H9 (cell line): ENCODE measurements at places on chromosomes 7 and 10. TPM values are rescaled to one million over a fixed set of nuclear protein-coding genes. Genes with fewer than 3 reads are reported as not detected.

DNA sequence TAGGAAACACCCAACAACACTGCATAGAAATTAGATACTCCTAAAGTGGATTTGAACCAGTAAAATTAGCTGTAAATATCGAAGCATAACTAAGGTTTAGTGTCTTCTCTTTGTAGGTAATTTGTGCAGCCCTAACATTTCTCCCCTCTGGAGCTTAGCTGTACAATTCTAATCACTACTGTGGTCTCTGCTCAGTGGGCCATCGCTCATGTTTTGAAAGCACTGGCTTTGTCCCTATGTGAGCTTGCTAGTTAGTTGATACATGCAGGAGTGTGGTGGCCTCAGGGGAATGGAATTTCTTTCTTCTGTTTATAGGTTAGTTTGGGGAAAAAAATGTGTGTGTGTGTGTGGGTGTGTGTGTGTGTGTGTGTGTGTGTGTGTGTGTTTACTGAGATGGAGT lies 373.1 kb downstream of the DPP6 start:
- DNase-seq, result no peak
- 0 out of 3 replicates have a peak, but pooled peaks cover 1% of the 10 kb centered on the region for H3K36me3 ChIP-seq
- H3K27ac ChIP-seq, result no peak overlapping the region
- H3K27me3 ChIP-seq, result no peaks in the 10 kb centered on the region
- H3K4me3 ChIP-seq, result no peak overlapping the region

DNA sequence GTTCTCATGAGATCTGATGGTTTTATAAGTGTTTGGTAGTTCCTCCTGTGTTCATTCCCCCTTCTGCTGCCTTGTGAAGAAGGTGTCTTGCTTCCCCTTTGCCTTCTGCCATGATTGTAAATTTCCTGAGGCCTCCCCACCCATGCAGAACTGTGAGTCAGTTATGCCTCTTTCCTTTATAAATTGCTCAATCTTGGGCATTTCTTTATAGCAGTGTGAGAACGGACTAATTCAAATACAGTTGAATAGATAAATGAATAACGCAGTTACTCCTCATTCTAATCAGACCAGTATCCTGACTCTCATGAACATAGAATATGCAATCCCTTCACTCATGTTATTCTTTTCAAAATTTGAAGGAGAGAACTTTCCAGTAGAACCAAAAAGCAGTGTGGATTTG lies 375.0 kb upstream of the FZD8 start:
- no peaks in the 10 kb centered on the region for H3K36me3 ChIP-seq
- no peaks in the 10 kb centered on the region for H3K27me3 ChIP-seq
- no peak overlapping the region for H3K27ac ChIP-seq
- DNase-seq, result no peak
- H3K4me3 ChIP-seq, result no peak overlapping the region
- H3K4me1 ChIP-seq, result no peaks in the 10 kb centered on the region; the same call in 1 of the 2 replicates

GRCh38 chr7:66250711-66251110 lies 45.6 kb downstream of the TPST1 start:
- H3K27ac ChIP-seq, result no peak overlapping the region
- H3K36me3 ChIP-seq, result no peaks in the 10 kb centered on the region
- no peak overlapping the region for H3K4me3 ChIP-seq
- H3K4me1 ChIP-seq, result no peaks in the 10 kb centered on the region
- H3K27me3 ChIP-seq, result no peaks in the 10 kb centered on the region
- DNase-seq, result no peak

- peaks cover 4% of the 10 kb centered on the region; the same call in 1 of the 2 replicates for H3K4me1 ChIP-seq
- H3K4me3 ChIP-seq, result no peak overlapping the region
- H3K36me3 ChIP-seq, result no peaks in the 10 kb centered on the region
- no peak overlapping the region for H3K27ac ChIP-seq
- no peaks in the 10 kb centered on the region for H3K27me3 ChIP-seq
Measured at GRCh38 chr10:24701447-24701846, 22.2 kb downstream of the ARHGAP21 start.

DNA sequence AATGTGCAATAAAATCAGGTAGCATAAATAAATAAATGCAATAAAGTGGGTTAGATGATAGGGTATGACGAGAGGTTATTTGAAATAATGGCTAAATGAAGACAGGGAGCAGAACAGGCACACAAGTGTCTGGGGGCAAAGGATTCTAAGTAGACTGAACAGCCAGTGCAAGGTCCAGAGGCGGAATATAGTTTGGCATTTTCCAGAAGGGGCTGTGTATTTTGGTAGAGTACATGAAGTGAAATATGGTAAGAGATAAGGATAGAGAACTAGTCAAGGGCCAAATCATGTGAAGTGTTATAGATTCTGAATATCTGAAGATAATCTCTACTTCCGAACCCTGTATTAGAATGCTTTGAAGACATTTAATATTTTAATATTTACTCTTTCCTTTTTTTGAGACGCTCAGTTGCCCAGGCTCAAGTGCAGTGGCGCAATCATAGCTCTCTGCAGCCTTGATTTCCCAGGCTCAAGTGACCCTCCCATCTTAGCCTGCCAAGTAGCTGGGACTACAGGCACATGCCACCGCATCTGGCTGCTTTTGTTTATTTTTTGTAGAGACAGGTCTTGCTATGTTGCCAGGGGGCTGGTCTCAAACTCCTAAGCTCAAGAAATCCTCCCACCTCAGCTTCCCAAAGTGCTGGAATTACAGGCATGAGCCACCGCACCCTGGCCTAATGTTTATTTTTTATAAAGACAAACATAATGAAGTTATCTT lies 44.4 kb upstream of the CD36 start:
- no peaks in the 10 kb centered on the region for H3K27me3 ChIP-seq
- H3K36me3 ChIP-seq, result no peaks in the 10 kb centered on the region
- no peak overlapping the region for H3K27ac ChIP-seq
- no peak for DNase-seq
- no peak overlapping the region for H3K4me3 ChIP-seq

DNA sequence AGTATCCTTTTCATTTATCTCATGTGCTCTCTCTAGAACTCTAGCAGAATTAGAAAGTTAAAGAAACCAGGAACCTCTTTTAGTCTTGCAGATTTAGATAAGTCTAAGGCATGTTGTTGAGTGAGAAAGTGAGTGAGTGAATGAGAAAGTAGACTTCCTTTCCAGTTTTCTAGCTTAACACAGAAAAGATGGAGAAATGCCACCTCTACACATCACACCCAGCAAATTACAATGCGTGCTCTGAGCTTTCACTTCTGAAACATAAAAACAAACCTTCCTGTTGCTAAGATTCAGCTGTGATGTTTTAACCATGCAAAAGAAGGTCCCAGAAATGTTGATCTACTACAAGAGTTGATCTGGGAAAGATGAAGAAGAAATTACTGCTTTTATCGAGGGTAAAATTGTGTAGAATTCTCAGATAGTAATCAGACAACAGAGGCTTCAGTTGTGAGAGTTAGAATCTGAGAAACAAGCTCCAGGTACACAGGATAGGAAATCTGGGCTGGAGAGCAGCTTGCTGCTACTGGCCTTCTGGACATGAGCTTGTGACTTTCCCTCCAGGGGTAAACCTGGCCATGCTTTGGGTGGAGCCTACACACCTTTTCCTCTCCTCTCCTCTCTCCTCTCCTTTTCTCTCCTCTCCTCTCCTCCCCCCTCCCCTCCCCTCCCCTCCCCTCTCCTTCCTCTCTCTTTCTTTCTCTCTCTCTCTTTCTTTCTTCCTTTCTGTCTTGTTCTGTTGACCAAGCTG lies 4.6 kb downstream of the CYP3A5 start:
- no peaks in the 10 kb centered on the region for H3K4me1 ChIP-seq
- H3K27ac ChIP-seq, result no peak overlapping the region
- H3K36me3 ChIP-seq, result no peaks in the 10 kb centered on the region
- no peak overlapping the region for H3K4me3 ChIP-seq
- DNase-seq, result no peak

DNA sequence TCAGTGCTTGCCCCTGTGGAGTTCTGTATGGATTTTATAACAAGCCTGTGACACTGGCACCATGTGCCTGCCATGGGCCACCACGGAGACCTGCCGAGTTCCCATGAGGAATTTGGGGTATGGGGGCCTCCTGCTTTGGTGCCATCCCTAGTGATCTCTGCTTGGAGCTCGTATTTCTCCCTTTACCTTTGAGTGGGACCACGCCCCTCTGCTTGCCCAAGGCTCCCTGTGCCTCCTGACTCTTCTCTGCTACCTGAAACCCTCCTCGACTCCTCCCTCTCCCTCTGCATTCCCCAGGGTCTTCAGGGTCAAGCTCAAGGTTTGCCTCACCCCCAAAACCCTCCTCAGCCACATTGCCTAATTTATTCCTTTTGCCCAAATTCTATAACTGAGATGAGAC lies 225.0 kb downstream of the BUB3 start:
- DNase-seq, result peak; percentile 48
- H3K4me3 ChIP-seq, result no peak overlapping the region; the same call in 2 of the 3 replicates
- no peaks in the 10 kb centered on the region for H3K27me3 ChIP-seq
- peaks cover 5% of the 10 kb centered on the region for H3K36me3 ChIP-seq
- H3K4me1 ChIP-seq, result peaks cover 3% of the 10 kb centered on the region

- peaks cover 64% of the 10 kb centered on the region for H3K36me3 ChIP-seq
- H3K27me3 ChIP-seq, result no peaks in the 10 kb centered on the region
- no peaks in the 10 kb centered on the region for H3K4me1 ChIP-seq
Measured at GRCh38 chr7:23333671-23334246, 34.6 kb downstream of the MALSU1 start.

Gene SPDYE2
- not detected in 2 replicates for total RNA-seq

DNA sequence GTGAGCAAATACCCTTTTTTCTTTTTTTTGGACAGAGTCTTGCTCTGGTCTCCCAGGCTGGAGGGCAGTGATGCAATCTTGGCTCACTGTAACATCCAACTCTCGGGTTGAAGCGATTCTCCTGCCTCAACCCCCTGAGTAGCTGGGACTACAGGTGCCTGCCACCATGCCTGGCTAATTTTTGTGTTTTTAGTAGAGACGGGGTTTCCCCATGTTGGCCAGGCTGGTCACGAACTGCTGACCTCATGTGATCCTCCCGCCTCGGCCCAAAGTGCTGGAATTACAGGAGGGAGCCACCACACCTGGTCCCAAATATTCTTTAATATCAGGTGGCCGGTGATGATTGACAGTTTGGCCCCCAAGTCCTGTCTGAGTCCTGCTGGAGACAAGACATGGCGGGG lies 6.6 kb downstream of the LAT2 start:
- H3K4me3 ChIP-seq, result no peak overlapping the region
- no peak overlapping the region for H3K27ac ChIP-seq
- H3K4me1 ChIP-seq, result no peaks in the 10 kb centered on the region
- no peaks in the 10 kb centered on the region for H3K36me3 ChIP-seq
- H3K27me3 ChIP-seq, result no peaks in the 10 kb centered on the region
- no peak for DNase-seq

- no peak overlapping the region for H3K27ac ChIP-seq
- no peak overlapping the region for H3K4me3 ChIP-seq
- H3K4me1 ChIP-seq, result no peaks in the 10 kb centered on the region
- H3K27me3 ChIP-seq, result no peaks in the 10 kb centered on the region
- no peak for DNase-seq
Measured at GRCh38 chr10:97566336-97566996, 6.1 kb upstream of the ANKRD2 start.

DNA sequence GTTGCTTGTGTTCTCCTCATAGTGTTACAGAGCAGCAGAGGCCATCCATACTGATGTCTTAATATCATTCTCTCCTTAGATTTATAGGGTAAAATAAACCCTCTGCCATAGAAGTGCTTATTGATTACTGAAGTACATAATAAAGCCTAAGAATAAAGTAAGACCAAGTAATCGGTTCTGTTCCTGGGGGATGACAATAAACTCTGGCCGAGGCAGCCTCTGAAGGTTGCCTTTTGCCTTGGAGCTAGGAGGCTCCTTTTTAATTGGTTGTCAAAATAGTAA lies 711.6 kb upstream of the GALNT17 start:
- H3K36me3 ChIP-seq, result no peaks in the 10 kb centered on the region
- no peaks in the 10 kb centered on the region for H3K27me3 ChIP-seq
- no peak overlapping the region for H3K27ac ChIP-seq

Gene OPN4
- total RNA-seq, result not detected in 2 replicates

Gene NPFFR1
- total RNA-seq, result not detected in 2 replicates

Gene UNCX
- not detected in 2 replicates for total RNA-seq

- no peak overlapping the region for H3K27ac ChIP-seq
- no peaks in the 10 kb centered on the region for H3K36me3 ChIP-seq
- DNase-seq, result no peak
Measured at GRCh38 chr7:91630581-91631380, 249.7 kb downstream of the MTERF1 start.

Gene TOMM7
- 368 and 400 TPM in 2 replicates for total RNA-seq

DNA sequence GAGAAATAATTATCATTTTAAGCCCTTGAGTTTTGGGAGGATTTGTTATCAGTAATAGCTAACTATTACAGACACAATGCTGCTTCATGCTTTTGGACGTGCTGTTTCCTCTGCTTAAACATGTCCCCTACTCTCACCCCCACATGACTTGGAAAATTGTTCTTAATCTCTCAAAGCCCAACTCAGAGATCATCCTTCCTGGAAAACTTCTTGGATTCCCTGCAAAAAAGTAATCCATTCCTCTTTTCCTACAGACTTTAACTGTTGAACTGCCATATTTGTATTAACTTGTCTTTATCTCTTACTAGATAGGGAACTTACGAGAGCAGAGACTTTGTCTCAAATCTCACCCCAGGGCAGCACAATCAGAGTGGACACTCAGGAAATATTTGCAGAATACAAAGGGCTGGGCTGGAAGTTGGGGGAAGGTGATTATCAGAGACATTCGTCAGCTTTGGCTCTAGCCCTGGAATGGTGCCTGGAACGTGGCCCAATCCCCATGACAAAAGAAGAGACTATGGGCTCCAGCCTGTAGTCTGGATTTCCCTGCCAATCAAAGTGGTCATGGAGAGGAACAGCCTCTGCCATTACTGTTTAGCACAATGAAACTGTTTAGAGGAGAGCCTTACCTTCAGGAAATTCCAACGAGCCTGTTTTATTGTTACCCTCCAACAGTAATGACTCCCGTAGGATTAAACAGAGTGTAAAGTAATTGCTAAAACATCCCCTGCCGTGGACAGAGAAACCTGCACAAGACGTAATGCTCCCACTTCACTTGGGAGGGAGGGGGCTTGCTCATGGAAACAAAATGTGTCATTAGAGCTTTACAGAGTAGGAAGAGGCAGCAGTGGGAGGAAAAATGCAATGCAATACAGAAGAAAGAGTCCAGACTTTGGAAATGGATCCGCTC lies 140.4 kb upstream of the AUTS2 start:
- no peak overlapping the region; the same call in 1 of the 3 replicates for H3K4me3 ChIP-seq
- no peaks in the 10 kb centered on the region for H3K27me3 ChIP-seq
- no peak overlapping the region for H3K27ac ChIP-seq
- no peaks in the 10 kb centered on the region for H3K36me3 ChIP-seq
- DNase-seq, result peak; percentile 66

GRCh38 chr7:867001-867405 lies 9.4 kb upstream of the GET4 start:
- no peaks in the 10 kb centered on the region for H3K27me3 ChIP-seq
- no peak overlapping the region for H3K27ac ChIP-seq
- no peak overlapping the region for H3K4me3 ChIP-seq
- peaks cover 52% of the 10 kb centered on the region; the same call in 2 of the 3 replicates for H3K36me3 ChIP-seq

GRCh38 chr10:103836861-103837260 lies 18.5 kb downstream of the SH3PXD2A start:
- no peak overlapping the region for H3K27ac ChIP-seq
- H3K4me3 ChIP-seq, result no peak overlapping the region
- peaks cover 27% of the 10 kb centered on the region; the same call in 1 of the 2 replicates for H3K4me1 ChIP-seq
- H3K36me3 ChIP-seq, result no peaks in the 10 kb centered on the region
- DNase-seq, result no peak
- no peaks in the 10 kb centered on the region for H3K27me3 ChIP-seq

Gene MEOX2
- total RNA-seq, result not detected in 2 replicates

Gene GIMAP6
- not detected in 2 replicates for total RNA-seq

- no peak overlapping the region for H3K4me3 ChIP-seq
- no peak overlapping the region for H3K27ac ChIP-seq
- H3K4me1 ChIP-seq, result no peaks in the 10 kb centered on the region
- DNase-seq, result no peak
- no peaks in the 10 kb centered on the region for H3K27me3 ChIP-seq
Measured at GRCh38 chr10:102620591-102621442, 23.5 kb upstream of the TRIM8 start.

Gene LBX1
- not detected in 2 replicates for total RNA-seq

- no peak overlapping the region for H3K27ac ChIP-seq
- no peak for DNase-seq
- no peaks in the 10 kb centered on the region for H3K36me3 ChIP-seq
- no peak overlapping the region for H3K4me3 ChIP-seq
Measured at GRCh38 chr7:135995748-135996147, 18.6 kb upstream of the MTPN start.
